ENCODE measurements at places on chromosomes 12 and 14. TPM values are rescaled to one million over a fixed set of nuclear protein-coding genes. Genes with fewer than 3 reads are reported as not detected.
A peak's percentile ranks its signal among the peaks of the same experiment; 100 is the strongest.

- H3K4me3 ChIP-seq: no peak overlapping the region
- peaks cover 1% of the 10 kb centered on the region for H3K36me3 ChIP-seq
- H3K27me3 ChIP-seq: no peaks in the 10 kb centered on the region
- no peak overlapping the region for H3K27ac ChIP-seq
- no peak for DNase-seq
- no peaks in the 10 kb centered on the region for H3K4me1 ChIP-seq
Measured at GRCh38 chr14:99393059-99393655, 87.5 kb downstream of the SETD3 start.

DNA sequence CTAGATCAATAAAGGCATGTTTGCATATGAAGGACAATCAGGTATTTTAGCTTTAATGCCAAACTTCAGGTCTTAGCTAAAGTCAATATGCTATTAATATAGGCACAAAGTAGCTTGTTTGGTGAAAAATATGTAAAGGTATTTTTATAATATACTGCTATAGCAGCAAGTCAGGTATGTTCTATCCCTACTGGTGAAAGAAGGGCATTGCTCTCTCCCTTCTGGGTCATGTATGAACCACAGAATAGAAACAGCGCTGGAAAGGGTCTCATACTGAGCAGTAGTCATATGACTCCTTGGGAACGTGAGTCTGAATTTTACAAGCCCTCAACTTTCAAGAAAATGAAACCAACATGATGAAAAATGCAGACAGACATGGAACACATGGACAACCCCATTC lies 314.6 kb downstream of the GRIN2B start:
- peaks cover 2% of the 10 kb centered on the region for H3K27me3 ChIP-seq
- H3K4me1 ChIP-seq: no peaks in the 10 kb centered on the region
- H3K27ac ChIP-seq: no peak overlapping the region
- no peak overlapping the region for H3K4me3 ChIP-seq
- no peak for DNase-seq
- no peaks in the 10 kb centered on the region for H3K36me3 ChIP-seq

GRCh38 chr12:91628656-91629055 lies 446.0 kb upstream of the DCN start:
- H3K4me1 ChIP-seq: no peaks in the 10 kb centered on the region
- no peaks in the 10 kb centered on the region for H3K36me3 ChIP-seq
- H3K27me3 ChIP-seq: no peaks in the 10 kb centered on the region
- H3K4me3 ChIP-seq: no peak overlapping the region

DNA sequence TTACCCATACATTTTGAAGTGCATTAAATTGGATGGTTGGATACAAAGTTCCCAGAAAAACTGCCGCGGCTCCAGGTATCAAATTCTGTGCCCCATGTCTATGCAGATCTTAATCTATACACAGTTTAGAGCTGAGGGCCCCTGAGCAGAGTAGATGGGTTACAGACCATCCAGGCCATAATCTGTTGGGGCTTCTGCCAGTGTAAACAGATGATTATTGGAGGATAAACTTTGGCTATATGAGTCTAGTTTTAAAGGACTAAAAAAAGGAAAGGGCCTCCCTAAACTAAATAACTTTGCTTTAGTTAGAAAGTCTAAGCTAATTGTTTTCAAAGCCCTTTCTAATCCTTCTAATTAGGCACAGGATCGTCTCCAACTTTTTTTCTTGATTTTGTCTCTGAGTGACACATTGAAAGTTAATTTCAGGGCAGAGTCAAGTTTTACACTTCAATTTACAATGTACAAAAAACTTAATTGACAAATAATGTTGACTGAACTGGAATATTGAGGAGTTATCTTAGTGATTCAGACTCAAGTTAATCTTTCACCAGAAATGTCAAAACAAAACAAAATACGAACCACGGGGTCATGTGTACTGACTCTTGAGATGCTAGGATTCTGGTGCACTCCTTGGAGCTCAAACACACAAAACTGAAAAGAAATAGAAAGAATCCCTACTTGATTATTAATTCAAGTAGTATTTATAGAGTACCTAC lies 133.9 kb upstream of the SCAF11 start:
- H3K27ac ChIP-seq: no peak overlapping the region
- DNase-seq: no peak
- no peaks in the 10 kb centered on the region for H3K4me1 ChIP-seq
- no peaks in the 10 kb centered on the region for H3K36me3 ChIP-seq
- H3K4me3 ChIP-seq: no peak overlapping the region

DNA sequence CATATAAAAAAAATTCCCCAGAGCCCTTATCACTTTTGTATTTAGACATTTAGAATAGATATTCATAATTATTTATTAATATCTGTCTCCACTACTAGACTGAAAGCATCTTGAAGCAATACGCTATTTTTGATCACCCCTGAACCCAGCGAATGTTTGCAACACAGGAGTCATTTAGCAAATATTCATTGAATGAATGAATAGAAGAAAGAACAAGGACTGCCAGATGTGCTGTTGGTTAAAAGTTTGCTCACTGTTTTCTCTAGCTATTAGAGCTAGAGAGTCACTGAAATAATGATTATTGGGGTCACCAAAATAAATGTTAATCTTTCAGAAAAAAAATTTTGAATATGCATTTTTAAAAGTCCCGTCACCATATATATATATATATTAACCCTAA lies 174.3 kb downstream of the ACSS3 start:
- no peaks in the 10 kb centered on the region for H3K36me3 ChIP-seq
- H3K27me3 ChIP-seq: no peaks in the 10 kb centered on the region
- no peak overlapping the region for H3K4me3 ChIP-seq
- H3K4me1 ChIP-seq: no peaks in the 10 kb centered on the region
- no peak for DNase-seq

GRCh38 chr12:90017316-90017715 lies 308.7 kb upstream of the ATP2B1 start:
- no peaks in the 10 kb centered on the region for H3K4me1 ChIP-seq
- no peak overlapping the region for H3K4me3 ChIP-seq
- H3K27me3 ChIP-seq: no peaks in the 10 kb centered on the region
- DNase-seq: no peak
- no peak overlapping the region for H3K27ac ChIP-seq

DNA sequence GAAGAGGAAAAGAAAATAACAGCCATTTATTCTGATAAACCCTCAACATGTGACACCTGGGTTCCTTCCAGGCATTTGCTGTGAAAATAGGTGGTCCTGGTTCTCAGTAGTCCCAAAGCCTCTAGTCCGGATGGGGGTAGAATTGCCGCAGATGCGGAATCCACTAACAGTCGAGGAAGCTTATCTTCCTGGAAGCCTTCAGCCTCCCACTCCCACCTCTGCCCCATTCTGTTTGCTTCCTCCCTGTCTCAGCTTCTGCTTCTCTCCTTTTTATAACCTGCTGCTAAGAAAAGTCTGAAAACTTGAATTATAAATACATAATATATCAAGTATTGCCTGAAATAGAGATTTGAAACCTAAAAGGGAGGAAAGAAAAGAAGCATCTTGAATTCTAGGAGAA lies 14.0 kb upstream of the MAP3K9 start:
- peak overlapping the region; percentile 89 for H3K4me3 ChIP-seq
- H3K4me1 ChIP-seq: peaks cover 4% of the 10 kb centered on the region
- no peak overlapping the region for H3K27ac ChIP-seq

- H3K27me3 ChIP-seq: no peaks in the 10 kb centered on the region
- H3K36me3 ChIP-seq: peaks cover 64% of the 10 kb centered on the region
- peaks cover 25% of the 10 kb centered on the region for H3K4me1 ChIP-seq
- no peak for DNase-seq
Measured at GRCh38 chr14:54789781-54790480, 112.7 kb downstream of the GCH1 start.

DNA sequence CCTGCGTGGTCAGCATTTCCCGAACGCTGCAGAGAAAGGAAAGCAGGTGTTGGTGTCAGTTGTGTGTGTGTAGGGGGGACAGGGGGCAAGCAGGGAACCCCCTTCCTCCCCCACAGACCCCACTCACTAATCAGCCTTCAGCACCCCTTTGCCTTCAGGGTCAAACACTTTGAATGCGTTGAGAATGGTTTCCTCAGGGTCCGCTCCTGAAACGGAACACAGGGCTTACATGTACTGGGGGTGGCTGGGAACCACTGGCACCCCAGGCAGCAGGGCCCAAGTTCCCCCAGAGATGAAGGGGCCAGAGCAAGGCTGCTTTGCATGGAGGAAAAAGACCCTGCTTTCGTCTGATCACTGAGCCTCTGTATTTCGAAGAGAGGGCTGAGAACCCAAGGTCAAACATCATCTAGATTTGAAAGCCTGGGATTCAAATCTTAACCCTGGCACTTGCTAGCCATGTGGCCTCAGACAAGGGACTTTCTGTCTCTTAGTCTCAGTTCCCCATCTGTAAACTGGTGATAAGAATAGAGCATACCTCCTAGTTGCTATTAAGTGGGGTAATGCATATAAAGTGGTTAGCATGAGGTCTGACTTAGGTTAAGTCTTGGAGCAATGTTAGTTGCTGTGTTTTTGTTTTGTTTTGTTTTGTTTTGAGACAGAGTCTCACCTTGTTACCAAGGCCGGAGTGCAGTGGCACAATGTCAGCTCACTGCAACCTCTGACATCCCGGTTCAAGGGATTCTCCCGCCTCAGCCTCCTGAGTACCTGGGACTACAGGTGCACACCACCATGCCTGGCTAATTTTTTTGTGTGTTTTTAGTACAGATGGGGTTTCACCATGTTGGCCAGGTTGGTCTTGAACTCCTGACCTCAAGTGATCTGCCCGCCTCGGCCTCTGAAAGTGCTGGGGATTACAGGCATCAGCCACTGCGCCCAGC lies 7.0 kb downstream of the MYL2 start:
- peak overlapping the region; percentile 29 for H3K27ac ChIP-seq
- peaks cover 43% of the 10 kb centered on the region for H3K36me3 ChIP-seq
- no peaks in the 10 kb centered on the region for H3K27me3 ChIP-seq
- no peaks in the 10 kb centered on the region for H3K4me1 ChIP-seq
- DNase-seq: no peak

GRCh38 chr12:48972952-48973483 lies 1.5 kb upstream of the WNT10B start:
- no peaks in the 10 kb centered on the region for H3K36me3 ChIP-seq
- H3K27ac ChIP-seq: no peak overlapping the region
- no peak for DNase-seq
- peaks cover 38% of the 10 kb centered on the region for H3K27me3 ChIP-seq

The WASHC4 gene
- 25.8 TPM for total RNA-seq

The ETFBKMT gene
- 7.4 TPM for total RNA-seq

The BMAL2 gene
- total RNA-seq: 1.3 TPM

The AREL1 gene
- total RNA-seq: 30.9 TPM
